ENCODE measurements at places on chromosomes 13 and 19. TPM values are rescaled to one million over a fixed set of nuclear protein-coding genes. Genes with fewer than 3 reads are reported as not detected.

PEAK3 gene
- not detected for total RNA-seq

ZNF675 gene
- 13.9 TPM for total RNA-seq

ZNF844 gene
- total RNA-seq: 9.3 TPM

PIP5K1C gene
- 28.4 TPM for total RNA-seq

DNAJB1 gene
- total RNA-seq: 56.4 TPM

ZIM2 gene
- total RNA-seq: not detected

ERICH4 gene
- not detected for total RNA-seq

RDH8 gene
- not detected for total RNA-seq

ATP8A2 gene
- 1.6 TPM for total RNA-seq

TMEM59L gene
- 0.74 TPM for total RNA-seq

LMTK3 gene
- total RNA-seq: 3.0 TPM

ZNF653 gene
- total RNA-seq: 13.8 TPM

RFPL4AL1 gene
- not detected for total RNA-seq

STAP2 gene
- 12.3 TPM for total RNA-seq

ZNF581 gene
- 42.0 TPM for total RNA-seq

ZDHHC20 gene
- 38.5 TPM for total RNA-seq

OR4F17 gene
- total RNA-seq: not detected

OVOL3 gene
- total RNA-seq: not detected

CEACAM16 gene
- total RNA-seq: not detected

KIR3DL2 gene
- not detected for total RNA-seq

CDKN2D gene
- 11.1 TPM for total RNA-seq

POLD1 gene
- total RNA-seq: 70.7 TPM

PLIN4 gene
- 0.07 TPM for total RNA-seq

SKA3 gene
- total RNA-seq: 4.1 TPM

ANKRD24 gene
- total RNA-seq: 4.6 TPM

PTPRH gene
- total RNA-seq: 6.9 TPM

MCF2L gene
- total RNA-seq: 32.0 TPM

CRB3 gene
- total RNA-seq: 0.99 TPM

NTF4 gene
- total RNA-seq: 11.8 TPM

ZNF221 gene
- 3.8 TPM for total RNA-seq

PLA2G4C gene
- 1.5 TPM for total RNA-seq

TIMM50 gene
- total RNA-seq: 80.4 TPM

CEACAM21 gene
- 2.8 TPM for total RNA-seq

SIGLEC12 gene
- total RNA-seq: not detected

SERPINE3 gene
- total RNA-seq: not detected

KCNC3 gene
- total RNA-seq: 8.2 TPM

All from cardiac muscle cell (in vitro differentiated cells and primary cell).